AG09309 (cell line): ENCODE measurements at places on chromosomes 5 and 9.

- DNase-seq, result no peak
Measured at GRCh38 chr5:149443210-149443609, 64.1 kb upstream of the IL17B start.

DNA sequence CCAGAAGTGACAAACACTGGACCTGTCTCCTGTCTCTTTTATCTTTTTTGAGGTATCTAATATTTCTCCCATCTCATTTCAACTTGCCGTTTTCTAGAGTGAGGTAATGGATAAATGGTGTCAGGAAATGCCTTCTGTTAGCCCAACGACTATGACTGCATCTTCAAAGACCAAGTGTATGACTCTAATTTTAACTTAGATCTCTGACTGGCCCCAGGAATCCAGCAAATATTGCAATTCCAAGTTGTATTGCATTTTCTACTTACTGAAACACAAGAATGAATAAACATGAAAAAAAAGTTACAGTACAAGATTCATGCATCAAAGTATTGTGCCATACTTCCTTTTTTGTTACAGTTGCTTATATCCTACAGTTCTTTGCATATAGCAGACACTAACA is 26.3 kb downstream of the SLC28A3 start:
- no peak for DNase-seq

DNA sequence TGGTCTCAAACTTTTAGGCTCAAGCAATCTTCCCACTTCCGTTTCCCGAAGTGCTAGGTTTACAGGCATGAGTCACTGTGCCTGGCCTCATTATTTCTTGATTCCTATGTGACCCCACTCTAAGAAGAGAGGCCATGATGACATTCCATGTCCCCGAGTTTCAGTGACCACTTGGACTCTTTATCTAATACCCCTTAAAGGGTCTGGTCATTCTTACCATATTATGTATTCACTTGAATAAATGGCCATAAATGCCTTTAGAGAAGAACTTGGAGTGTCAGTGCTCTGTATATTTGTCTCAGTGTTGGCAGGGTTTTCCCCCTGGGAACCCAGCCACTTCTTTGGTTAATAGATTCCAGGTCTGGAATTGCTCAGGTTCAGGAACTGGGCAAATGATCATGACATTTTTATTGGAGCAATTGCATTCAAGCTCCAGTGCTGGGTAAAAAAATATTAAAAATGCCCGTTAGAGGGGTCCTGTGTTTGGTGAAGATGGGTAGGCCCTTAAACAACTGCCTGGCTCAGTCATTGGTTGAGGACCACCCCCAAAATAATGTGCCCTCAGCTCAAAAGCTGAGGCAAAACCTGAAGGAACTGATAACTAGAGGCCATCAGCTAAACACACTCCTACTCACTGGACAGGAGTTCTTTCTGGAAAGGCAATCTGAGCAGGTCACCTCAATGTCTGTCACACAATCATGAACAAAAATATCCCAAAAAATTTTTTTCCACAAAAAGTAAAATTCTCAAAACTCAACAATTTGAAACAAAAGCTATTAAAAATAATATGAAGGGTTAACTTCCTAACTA is 186.6 kb upstream of the ZNF608 start:
- peak; percentile 39 for DNase-seq

DNA sequence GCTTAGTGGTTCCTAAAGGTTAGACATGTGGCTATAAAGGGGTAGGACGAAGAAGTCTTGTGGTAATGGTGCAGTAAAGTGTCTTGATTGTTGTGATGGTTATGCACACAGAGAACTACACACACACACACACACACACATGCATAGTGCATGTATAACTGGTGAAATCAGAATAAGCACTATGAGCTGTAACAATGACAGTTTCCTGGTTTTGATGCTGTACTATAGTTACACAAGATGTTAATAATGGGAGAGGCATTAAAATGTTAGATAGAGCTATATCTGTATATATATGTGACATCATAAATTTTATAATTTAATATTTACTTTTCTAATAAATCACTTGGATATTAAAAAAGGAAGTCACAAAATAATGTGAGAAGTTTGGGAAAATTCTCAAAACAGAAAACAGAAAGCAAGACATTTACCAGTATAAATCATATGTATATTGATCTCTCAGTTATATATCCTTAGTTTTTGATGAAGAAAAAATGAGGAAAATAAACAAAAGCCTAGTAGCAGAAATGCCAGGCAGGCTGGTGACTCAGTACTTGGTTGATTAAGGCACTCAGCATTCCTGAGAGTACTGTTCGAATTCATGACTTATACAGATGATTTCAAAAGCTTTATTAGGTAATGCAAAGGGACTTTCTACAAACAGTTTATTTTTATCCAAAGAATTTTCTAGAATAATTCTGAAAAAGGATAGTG is 350.5 kb upstream of the DAB2 start:
- no peak for DNase-seq

DNA sequence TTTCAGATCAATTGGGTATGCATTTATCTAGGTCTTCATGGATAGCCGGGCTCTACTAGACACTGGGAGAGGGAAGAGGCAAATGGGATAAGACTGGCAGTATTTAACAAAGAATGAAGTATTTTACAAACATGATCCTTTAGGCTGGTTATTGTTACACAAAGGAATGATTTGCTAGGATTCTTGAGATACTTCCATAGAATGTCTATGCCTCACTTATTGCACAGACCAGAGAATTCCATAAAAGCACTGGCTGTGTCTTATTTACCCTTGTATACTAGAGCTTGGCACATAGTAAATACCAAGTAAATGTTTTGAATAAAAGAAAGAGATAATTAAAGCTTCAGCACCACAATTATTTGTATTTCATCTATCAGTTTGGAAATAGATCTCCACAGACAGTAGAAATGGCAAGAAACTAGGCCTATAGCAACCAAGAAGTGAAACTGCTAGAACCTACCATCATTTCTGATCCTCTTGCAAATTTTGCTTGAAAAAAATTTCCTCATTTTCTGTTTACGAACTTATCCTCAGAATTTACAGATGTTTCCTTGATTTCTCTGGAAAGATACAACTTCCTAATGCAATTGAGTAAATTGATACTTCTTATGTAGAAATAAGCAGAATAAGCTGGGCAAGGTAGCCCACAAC is 3.8 kb downstream of the PDCD1LG2 start:
- DNase-seq, result no peak

- no peak for DNase-seq
Measured at GRCh38 chr9:95874989-95875304, 544 bp upstream of the ERCC6L2 start.

- no peak for DNase-seq
Measured at GRCh38 chr9:125821078-125821477, 73.9 kb downstream of the PBX3 start.

GRCh38 chr9:127806871-127807270 is 4.2 kb downstream of the FPGS start:
- no peak for DNase-seq

DNA sequence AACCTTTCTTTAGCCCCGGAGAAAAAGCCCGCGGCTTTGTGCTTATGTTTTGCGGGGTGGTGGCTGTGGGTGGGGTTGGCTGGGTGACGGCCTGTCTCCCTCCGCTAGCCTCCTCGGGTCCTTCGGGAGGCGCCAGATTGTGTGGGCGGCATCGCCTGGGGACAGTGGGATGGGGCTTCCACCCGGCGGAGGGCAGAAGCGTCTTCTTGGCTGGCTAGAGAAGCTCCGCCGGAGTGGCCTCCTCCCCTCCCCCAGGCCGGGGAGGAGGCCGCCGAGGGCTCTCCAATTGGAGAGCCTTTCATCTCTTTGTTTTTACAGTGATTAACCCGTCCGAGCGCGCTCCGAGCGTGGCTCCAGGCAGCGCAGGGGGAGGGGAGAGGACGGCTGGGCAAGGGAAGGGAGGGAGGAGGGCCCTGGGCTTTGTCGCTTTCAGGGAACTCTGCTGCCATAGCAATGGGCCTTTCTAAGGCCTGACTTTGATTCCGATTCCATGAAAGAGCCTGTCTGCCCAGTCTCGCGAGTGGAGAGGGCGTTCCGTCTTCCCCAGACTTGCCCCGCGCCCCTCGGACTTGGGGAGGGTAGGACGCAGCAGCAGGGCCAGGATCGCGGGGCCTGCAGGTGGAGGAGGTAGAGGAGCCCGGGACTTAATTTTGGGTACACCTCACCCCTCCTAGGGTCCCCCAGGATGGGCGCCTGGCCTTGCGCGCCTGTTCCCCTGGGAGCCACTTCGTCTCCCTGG is 36.7 kb upstream of the TIFAB start:
- no peak for DNase-seq

- no peak for DNase-seq
Measured at GRCh38 chr9:130329061-130329460, 63.5 kb downstream of the HMCN2 start.

DNA sequence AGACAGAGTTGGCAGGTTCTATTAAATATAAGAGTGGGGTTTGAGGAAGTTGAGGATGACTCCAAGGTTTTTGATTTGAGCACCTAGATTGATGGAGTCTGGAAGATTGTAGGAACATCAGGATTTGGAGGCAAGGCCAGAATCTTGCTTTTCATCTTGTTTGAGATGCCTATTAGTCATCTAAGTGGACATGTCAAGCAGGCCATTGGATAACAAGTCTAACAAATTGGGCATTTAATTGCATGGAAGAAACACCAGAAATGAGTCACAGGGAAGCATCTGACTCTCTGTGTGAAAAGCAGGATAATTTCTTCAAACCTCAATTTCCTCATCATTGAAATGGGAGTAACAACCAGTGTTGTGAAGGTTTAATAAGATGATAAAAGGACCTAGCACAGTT is 53.3 kb upstream of the ARL15 start:
- DNase-seq, result no peak

- DNase-seq, result no peak
Measured at GRCh38 chr5:132243366-132243977, 14.0 kb upstream of the PDLIM4 start.

DNA sequence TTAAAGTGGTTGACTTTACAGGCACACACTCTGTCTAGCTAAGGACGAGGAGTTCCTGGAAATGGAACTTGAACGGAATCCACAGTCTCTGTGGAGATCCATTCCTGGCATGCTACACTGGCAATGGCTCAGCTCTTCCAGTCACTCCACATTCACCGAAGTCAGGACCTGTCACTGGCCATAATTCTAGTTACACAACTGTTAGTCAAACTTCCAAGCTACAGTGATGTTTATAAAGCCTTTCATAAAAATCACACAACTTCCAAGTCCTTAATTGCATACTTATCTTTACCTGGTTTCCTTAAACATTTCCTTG is 15.7 kb downstream of the CDC14B start:
- DNase-seq, result no peak

- no peak for DNase-seq
Measured at GRCh38 chr5:172768573-172769341, 2.2 kb downstream of the DUSP1 start.

DNA sequence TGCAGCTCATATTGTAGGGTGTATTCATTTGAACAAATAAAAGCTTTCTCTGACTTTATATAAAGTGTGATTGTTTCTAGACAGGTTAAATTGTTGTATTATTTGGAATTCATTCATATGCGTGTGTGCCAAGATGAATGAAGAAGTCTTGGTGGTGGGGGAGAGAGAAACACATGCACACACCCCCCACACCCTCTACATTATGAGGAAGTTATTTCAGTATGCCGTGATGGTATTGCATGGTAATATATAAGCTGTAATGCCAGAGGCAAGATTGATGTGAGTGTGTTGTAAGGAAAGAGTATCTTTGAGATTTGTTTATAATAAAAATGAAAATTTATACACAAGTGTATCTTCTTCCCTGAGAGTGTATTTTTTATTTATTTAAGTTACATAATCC is 71.0 kb downstream of the IPO11 start:
- no peak for DNase-seq

- DNase-seq, result no peak
Measured at GRCh38 chr9:133576031-133576874, 32.9 kb downstream of the FAM163B start.

DNA sequence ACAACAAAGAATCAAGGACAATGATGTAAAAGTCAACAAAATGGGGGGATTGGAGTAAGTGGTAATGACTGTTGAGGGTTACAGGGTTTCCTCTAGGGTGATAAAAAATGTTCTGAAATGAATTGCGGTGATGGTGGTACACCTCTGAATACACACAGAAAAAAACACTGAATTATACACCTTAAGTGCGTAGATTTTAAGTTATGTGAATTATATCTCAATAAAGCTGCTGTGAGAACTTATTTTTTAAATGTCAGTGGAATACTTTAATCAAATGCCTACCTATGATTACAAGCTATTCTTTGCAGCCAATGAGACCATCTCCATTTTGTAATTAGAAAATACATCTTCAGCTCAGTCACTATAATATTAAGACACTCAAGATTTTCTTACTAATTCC is 53.5 kb downstream of the ZNF608 start:
- no peak for DNase-seq

DNA sequence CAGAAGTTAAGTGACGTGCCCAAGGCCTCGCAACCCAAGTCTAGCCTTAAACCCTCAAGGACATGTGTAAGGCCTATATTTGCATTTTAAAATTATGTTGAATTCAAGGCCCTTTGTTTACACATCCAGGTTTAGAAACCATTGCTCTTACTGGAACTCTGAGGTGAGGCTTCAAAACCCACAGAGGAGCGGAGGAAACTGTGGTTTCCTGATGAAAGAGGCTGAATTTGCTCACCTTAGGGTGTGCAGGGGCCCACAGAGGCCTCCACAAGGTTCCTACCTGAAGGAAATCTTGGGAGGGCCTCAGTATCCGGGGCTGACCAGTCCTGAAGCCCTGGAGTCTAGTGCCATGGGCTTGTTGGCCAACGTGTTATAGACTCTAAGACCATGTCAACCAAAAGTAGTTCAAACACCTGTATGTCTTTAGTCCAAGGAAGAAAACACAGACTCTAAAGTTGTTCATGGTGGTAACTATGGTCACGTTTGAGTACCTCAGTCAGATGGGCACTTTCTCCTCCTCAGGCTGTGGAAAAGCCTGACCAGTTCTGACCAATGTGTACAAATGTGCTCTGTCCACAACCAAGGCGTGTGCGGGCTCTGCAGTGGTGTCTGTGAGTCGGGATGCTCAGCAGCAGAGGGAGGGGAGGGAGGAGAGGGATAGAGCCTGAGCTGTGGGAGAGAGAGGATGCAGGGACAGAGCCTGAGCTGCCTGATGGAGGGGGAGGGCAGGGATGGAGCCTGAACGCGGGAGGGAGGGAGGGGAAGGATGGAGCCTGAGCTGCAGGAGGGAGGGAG is 124.6 kb upstream of the ERCC6L2 start:
- DNase-seq, result no peak

GRCh38 chr5:54469622-54470021 is 14.1 kb downstream of the HSPB3 start:
- no peak for DNase-seq

- DNase-seq, result no peak
Measured at GRCh38 chr5:104456122-104456521, 893.5 kb upstream of the NUDT12 start.

GRCh38 chr5:102781786-102782185 is 26.7 kb downstream of the PAM start:
- no peak for DNase-seq

- peak; percentile 21 for DNase-seq
Measured at GRCh38 chr5:73968729-73969128, 342.7 kb downstream of the ARHGEF28 start.

- no peak for DNase-seq
Measured at GRCh38 chr5:157166214-157167213, at the start of gene GARIN3. Gene GARIN3 (minus strand): TSS chr5:157166264. CDS start chr5:157166168, 96 bp downstream.
